Stimulated activated CD8-positive, alpha-beta memory T cell treated with anti-CD3 and anti-CD28 coated beads, Interleukin-7, amount 100 ng/mL, for 1 hour (primary cell): ENCODE measurements at places on chromosomes 1 and 21.
A peak's percentile ranks its signal among the peaks of the same experiment; 100 is the strongest.

DNA sequence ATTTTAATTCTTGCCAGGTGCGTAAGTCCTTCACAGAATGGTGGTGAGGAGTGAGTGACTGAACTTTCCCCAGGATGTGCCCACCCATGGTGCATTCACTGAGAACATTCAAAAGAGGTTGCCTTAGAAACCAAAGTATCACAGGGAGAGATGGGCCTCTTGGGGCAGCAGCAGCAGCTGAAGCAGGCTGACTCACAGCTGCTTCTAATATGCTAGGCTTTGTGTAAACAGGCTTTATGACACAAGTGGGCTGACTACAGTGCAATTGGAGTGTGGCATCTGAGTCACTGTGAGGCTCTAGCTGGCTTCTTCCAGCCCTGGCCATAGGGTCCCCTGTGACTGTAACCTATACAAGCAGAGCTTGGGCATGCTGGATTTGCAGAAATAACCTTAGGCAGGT is 12.6 kb downstream of the PIGP start:
- no peak for DNase-seq

- DNase-seq, result no peak
Measured at GRCh38 chr1:64000021-64000420, 203.4 kb upstream of the UBE2U start.

GRCh38 chr21:43188181-43188580 is 19.4 kb downstream of the CRYAA start:
- DNase-seq, result no peak

GRCh38 chr1:167671727-167672511 is 41.9 kb downstream of the RCSD1 start:
- DNase-seq, result no peak

DNA sequence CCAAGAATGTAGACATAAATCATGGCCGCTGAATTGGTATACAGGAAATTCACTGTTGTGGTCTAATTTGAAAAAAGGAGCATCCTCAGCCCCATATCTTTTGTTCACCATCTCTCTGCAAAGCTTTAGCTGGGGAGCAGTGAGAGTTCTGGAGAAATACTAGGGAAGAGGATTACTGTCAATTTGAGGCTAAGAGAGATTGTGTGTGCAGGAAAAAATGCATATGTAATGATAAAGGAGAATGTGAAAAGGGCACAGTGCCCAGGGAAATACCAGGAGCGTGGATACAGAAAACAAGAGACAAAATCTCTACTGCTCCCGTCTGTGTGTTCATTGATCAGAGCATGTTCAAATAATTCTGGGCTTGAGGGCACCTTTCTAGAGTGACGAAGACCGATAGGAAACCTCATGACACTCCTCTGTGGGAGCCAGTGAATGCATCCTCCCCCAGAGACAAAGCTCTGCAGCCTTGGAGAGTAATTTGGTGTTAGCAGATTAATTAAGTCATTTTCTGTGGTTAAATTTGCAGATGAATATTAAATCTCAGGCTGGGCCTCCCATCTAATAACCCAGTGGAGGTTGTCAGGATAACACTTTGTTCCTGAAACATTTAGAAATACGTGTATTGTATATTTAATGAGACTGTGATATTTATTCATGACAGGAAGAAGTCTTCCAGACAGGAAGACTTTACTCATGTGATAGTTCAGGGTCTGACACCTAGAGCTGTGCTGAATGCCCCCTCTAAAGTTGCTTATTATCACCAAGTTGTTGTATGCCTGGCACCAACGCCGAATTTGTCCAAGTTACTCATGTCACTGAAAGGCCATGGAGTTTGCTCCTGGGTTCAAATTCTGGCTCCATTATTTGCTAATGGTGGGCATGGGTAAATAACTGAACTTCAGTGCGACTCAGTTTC is 287.3 kb upstream of the SGIP1 start:
- DNase-seq, result no peak

DNA sequence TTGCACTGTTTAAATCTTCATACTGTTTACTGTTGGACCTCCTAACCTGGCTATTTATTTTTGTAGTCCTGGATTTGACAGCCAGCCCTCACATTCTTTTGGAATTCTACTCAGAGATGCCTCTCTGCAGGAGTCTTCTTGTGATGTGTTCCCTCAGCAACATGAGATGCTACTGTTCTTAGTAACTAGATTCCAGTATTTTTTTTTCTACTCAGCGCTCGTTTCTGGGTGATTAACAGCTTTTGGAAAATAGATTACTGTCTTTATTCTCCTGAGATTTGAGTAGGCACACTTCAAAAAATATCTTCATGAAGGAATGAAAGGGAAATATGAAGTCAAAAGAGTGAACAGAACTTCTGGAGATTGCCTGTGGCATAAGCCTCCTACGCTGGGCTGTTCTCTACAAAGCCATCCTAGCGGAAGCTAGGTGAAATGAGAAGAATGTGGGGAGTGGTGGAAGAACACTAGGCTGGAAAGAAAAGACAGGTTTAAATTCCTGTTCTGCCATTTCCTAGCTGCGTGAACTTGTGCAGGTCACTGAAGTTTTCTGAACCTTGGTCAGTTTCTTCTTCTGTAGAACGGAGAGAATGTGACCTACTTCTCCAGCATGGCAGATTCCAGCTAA is 75.9 kb downstream of the LRRC8C start:
- DNase-seq, result no peak

- DNase-seq, result no peak
Measured at GRCh38 chr1:5598824-5599395, 393.3 kb downstream of the NPHP4 start.

GRCh38 chr1:157095091-157095490 is 4.5 kb downstream of the ETV3L start:
- DNase-seq, result no peak

DNA sequence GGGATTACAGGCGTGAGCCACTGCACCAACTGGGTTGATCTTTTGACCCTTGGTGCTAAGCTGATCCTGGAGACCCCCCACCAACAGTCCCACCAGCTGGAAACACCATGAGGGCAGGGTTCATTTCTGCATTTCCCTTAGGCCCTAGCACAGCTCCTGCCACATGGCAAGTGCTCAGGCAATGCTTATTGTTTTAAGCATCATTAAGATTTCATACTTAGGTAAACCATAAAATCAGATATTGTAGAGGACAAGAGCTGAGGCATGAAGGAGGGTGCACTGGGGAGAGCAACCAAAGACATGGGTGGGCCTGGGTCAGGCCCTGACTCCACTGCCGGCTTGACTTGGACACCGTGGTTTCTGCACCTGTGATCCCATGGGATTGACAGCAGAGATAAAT is 17.7 kb downstream of the CHIT1 start:
- no peak for DNase-seq

GRCh38 chr1:228030451-228031201 is 23.8 kb downstream of the WNT3A start:
- no peak for DNase-seq

GRCh38 chr1:36208978-36209703 is 15.1 kb upstream of the THRAP3 start:
- DNase-seq, result no peak

GRCh38 chr1:59718989-59719360 is 95.8 kb upstream of the HOOK1 start:
- no peak for DNase-seq

DNA sequence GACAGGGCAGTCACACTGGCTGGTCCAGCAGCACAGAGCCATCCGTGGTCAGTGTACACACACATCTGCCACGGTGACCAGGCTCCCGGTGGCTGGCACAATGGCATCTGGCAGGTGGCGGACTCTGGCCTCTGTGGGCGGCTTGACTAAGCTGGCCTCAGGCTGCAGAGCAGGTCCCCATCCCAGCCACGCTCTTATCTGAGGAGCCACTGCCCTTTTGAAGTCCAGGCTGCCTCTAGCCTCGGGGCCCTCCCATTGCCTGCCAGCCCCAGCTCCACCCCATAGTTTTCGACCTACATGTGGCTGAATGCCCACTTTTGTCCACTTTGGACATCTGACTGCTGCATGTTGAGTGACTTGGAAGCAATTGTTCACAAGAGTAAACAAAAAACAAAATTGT is 29.9 kb upstream of the EDN2 start:
- no peak for DNase-seq

- DNase-seq, result no peak
Measured at GRCh38 chr1:89022167-89022959, at the start of gene GBP3. GBP3 (minus strand) TSS chr1:89022866; CDS start chr1:89020721, 2,145 bp downstream.

DNA sequence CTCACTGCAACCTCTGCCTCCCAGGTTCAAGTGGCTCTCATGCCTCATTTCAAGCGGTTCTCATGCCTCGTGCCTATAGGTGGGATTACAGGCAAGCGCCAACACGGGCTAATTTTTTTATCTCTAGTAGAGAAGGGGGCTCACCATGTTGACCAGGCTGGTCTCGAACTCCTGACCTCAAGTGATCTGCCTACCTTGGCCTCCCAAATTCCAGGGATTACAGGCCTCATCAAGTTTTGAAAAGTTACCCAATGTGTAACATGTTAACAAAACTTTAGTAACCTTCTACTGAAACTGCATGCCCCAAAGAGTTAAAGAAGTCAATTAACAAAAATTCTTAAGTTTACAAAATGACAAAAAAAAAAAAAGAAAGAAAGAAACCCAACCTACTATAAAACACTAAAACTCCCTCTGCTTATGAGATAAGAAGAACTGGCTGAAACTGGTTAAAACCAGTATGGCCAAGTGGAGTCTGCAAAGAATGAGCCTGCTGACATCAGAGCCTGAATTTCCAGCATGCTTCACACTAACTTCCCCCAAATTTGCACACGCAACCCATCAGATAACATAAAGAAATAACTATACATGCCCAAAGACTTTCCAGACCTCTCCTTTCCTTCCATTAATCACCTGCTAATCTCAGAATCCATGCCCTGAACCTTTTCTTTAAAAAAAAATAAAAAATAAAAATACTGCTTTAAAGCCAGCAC is 25.5 kb upstream of the PSMG1 start:
- no peak for DNase-seq

DNA sequence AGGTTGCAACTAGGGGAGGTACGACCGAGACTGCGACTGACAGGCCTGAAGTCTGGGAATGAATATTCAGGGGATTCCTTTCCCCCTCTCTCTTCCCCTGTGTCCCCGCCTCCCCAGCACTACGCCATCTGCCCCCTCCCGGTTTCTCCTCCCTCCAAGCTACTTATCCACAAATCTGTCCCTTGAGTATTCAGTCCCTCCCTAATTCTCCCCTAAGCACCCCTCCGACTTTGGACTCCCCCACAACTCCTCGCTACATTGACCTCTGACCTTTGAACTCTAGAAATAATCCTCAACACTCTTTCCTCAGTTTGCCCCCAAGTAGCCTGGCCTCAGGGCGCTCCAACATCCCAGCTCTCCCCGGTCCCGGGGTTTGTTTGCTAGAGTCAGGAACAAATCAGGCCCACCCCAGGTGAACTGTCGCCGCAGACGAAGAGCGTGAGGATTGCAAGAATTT is 393 bp downstream of the LYSMD1 start:
- no peak for DNase-seq

- DNase-seq, result no peak
Measured at GRCh38 chr1:46717654-46718053, 1.3 kb downstream of the EFCAB14 start.

DNA sequence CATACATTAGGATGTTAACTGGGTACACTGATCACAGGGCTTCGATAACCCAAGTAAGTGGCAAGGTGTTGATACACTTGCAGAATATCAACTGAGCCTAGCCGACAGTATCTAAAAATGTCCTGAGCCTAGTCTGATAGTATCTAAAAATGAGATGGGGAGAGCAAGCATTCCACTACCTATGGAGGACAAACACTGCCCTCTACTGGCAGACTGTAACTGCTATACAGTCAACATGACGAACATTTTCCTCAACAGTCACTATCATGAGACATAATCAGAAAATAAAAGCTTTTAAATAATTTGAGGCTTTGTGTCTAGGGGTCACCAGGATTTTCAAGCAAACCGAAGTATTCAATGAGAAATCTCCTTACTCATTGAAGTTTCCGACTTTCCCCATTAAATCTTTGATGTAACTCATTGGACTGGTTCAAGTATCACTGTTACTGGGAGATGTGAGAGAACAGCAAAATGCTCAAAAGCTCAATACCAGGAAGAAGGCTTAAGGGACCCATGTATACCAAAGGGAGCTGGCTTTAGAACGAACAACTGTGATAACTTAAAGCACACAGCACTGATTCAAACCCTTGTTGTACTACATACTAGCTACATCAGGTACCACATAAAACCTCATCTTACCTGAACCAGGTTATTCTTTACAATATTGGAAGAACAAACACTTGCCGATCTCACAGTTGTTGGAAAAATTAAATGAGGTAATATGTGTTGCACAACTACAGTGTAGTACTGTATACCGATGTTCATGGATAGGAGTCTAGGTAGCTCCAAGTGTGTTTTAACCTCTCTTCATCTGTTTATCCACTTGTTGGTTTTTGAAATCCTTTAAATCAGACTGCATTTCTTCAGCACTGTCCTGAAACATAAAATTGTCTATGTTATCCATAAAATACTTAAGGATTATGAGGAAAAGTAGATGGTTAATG is 31.1 kb upstream of the SLC45A3 start:
- DNase-seq, result peak; percentile 24

GRCh38 chr1:20126041-20126805 is 6.9 kb upstream of the PLA2G2D start:
- DNase-seq, result no peak

GRCh38 chr1:72524021-72524420 is 241.7 kb upstream of the NEGR1 start:
- no peak for DNase-seq

DNA sequence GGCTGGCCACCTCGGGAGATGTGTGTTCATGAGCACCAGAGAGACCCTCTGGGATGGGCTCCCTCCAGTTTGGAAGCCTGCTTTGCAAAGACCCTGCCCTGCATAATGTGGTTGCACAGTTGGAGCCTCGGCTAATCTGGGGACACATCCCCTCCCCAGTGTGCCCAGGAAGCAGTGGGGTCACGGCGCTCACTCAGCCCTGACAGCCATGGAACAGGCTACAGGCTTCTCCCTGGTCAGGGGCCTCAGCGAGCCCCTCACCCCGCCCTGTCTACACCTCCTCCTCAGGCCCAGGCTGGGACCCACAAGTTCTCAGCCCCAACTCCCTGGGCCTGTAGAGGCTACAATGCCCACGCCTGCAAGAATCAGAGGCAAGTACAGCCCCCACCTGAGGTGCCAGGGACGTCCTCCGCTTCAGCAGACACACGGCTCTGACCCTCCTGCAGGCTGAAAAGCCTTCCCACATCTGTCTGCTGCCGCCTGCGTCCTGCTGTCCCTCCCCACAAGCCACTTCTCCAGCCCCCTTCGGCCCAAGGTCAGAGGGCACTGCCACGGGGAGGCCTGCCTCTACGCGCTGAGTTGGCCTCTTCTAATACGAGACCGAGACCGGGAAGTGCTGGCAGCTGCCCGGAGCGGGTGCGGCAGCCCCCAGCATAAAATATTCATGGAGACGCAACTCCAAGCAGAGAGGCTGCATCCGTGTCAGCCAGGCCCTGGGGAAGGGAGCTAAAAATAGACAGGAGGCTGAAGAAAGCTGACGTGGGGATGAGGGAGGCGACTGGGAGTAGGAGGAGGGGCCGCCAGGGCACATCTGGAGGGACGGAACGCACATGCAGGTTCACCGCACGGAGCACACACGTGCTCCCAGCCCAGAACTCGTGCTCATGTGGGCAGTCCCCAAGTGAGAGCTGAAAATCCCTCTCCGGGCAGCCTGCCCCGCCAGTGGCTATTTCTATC is 15.2 kb upstream of the GPR153 start:
- no peak for DNase-seq
